MG63 (cell line): ENCODE measurements at places on chromosomes 2 and 18.

DNA sequence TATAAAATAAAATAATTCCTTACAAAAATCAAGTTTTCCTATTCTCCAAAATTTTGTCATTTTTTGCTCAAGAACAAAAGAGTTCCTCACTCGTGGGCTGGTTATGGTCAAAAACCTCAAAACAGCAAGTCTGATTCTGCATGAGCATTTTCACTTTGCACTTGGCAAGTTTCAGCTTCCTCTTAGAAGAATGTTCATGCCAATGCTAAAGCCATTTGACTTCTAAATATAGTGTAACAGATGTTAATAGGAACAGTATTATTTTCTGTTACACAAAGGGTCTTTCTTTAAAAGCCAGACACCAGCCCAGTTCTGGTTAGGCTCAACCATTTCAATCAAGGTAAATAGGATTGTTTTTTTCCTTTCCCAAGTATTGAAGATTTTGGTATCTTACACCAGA is 261.3 kb upstream of the CCDC68 start:
- no peak for DNase-seq

- peak; percentile 33 for DNase-seq
Observed at GRCh38 chr2:96895032-96895745, 25.3 kb upstream of the SEMA4C start.

- no peak for DNase-seq
Observed at GRCh38 chr18:59646228-59646962, 50.8 kb downstream of the CCBE1 start.

- no peak for DNase-seq
Observed at GRCh38 chr18:22223965-22224322, 54.6 kb downstream of the GATA6 start.

- DNase-seq, result no peak
Observed at GRCh38 chr2:55493220-55493619, 26.3 kb upstream of the CFAP36 start.

DNA sequence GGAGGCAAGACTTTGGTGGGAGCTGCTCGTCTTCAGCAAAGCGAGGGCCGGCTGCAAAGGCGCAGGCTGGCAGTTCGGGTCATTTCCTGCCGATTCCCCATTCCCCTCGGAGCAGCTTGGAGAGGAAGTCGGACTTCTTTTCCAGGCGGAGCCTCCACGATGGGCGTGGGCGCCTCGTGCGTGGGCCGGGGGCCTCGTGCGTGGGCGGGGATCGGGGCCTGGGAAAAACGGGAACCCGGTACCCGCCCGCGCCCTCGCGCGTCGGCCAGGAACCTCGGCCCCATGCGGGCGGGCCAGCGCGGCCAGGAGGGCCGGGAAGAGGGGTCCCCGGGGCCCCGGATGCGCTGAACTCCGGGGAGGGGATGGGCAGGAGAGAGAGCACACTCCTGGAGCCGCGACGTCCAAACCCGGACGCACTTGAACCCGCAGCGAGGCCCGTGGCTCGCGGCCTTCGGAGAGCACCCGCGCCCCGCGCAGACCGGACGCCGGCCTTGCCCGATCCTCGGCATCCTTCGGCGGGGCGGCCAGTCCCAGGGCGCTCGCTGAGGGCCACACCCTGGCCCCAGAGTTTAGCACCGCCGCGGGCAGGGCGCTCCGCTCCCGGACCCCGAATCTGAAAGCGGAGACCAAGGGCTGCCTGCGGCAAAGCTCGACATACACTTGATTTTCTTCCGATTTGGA is 368.4 kb downstream of the MTX2 start:
- DNase-seq, result peak; percentile 87

- DNase-seq, result no peak
Observed at GRCh38 chr2:160085662-160086061, 23.2 kb upstream of the PLA2R1 start.

GRCh38 chr18:40642692-40643229 is 1312.3 kb upstream of the PIK3C3 start:
- DNase-seq, result no peak

- DNase-seq, result no peak
Observed at GRCh38 chr2:33277002-33277426, 199.4 kb upstream of the RASGRP3 start.
